ENCODE measurements at places on chromosomes 13 and 19.

DNA sequence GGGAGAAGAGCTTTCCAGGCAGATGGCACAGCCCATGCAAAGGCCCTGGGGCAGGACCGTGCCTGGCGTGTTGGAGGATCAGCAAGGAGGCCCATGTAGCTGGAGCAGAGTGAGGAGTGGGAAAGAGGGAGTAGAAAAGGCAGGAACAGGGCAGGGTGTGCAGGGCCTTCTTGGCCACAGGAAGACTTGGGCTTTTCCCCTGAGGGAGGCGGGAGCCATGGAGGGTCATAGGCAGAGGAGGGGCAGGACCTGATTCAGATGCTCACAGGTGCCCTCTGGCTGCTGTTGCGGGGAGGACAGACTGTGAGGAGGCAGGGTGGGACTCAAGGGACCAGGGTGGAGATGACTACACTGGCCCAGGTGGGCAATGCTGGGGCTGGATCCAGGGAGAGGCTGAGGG lies 13.8 kb upstream of the PTPRS start:
- no peak for DNase-seq

DNA sequence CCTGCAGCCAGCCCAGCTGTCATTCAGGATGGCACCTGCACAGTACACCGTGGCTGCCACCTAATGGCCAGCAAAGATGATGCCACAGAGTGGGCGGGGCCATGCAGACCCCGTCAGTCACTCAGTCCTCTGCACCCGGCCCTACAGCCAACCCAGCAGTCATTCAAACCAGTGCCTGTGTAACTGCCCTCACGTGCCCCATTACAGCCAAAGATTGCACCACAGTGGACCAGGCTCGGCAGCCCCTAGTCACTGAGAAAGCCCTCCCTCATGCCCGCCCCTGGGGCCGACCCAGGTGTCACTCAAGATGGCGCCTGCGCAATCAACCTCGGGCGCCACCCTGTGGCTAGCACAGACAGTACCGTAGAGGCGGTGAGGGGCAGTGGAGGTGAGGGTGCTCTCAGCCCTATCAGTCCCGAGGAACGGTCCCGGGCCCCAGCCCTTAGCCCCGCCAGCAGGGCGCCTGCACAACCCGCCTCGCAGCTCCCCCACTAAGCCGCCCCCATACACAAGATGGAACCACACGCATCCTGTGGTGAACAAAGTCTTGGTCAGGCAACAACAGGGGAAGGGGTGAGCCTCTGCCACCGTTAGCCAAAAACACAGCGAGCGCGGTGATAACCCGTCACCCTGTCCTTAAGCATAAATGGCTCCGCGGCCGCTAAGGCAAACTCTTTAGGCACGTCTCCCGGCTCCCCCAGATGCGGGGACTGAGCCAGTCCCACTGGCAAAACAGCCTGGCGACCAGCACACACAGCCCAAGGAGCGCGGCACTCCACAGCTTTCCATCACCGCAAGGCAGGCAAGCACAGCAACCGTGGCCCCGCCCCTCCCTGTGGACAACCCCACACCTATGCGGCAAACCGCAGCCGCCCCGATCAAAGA lies 2.3 kb downstream of the PEG3 start:
- no peak for DNase-seq

DNA sequence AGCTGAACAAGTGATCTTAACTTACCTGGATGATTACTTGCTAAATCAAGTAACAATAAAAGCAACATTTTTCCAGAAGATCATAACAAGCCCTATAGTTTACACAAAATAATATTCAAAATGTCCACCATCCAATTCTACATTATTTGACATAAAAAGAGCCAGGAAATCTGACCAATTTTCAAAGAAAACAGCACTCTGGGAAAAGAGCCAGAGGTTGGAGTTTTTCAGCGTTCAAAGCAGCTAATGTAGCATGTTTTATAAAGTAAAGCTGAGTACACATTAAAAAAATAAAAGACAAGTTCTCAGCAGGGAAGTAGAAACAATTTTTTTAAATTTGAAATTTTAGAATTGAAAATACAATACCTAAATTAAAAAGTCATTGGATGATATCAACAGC lies 62.6 kb downstream of the UFM1 start:
- no peak for DNase-seq

DNA sequence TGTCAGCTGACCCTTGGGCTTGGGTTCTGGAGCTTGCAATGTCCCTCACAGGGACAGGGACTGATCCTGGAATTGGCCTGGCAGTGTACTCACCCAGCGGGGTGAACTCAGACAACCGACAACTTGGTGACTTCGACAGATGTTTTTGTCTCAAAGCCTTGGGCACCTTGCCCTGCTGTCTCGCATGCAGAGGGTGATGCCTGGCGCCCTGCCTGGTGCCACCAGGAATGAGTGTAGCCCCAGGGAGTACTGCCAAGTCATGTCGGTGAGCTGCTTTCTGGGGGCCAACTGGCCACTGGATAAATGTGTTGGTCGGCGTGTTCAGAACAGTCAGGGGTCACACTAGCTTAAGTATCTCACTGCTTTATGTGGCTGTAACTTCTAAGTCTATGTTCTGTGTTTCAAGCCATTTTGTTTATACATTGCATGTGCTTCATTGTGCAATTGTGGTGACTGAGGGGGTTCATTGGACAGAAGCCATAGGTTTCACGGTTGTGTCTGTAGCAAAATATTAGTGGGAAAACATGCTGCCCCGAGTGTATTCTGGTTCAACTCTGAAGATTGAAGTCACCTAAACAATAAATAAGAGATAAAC lies 96.3 kb upstream of the TNFSF11 start:
- no peak for DNase-seq

DNA sequence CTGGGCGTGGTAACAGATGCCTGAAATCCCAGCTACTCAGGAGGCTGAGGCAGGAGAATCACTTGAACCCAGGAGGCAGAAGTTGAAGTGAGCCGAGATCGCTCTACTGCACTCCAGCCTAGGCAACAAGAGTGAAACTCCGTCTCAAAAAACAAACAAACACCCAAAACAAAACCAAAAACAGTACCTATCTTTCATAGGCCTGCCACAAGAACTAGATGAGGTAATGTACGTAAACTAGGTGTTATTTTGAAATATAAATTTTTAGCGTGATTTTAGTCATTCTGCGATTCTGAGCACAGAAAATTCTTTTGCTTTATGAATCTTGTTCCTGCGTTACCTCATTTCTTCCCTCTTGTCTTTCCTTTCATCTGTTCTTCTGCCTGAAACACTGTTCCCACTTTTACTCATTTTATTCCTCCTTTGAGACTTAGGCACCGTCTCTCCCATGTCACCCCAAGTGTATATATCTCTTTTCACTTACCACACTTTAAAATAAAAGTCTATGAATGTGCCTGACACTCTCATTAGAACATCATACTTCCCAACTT lies 238.2 kb upstream of the HTR2A start:
- no peak for DNase-seq

GRCh38 chr13:102090532-102090931 lies 311.3 kb downstream of the FGF14 start:
- no peak for DNase-seq

DNA sequence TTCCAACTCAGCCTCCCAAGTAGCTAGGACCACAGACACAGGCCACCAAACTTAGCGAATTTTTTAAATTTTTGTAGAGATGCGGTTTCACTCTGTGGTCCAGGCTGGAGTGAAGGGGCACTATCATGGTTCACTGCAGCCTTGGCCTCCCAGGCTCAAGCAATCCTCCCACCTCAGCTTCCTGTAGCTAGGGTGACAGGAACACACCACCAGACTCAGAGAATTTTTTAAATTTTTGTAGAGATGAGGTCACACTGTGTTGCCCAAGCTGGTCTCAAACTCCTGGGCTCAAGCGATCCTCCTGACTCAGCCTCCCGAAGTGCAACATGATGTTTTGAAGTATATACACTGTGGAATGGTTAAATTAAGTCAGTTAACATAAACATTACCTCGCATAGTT lies 263.6 kb downstream of the OXGR1 start:
- no peak for DNase-seq

DNA sequence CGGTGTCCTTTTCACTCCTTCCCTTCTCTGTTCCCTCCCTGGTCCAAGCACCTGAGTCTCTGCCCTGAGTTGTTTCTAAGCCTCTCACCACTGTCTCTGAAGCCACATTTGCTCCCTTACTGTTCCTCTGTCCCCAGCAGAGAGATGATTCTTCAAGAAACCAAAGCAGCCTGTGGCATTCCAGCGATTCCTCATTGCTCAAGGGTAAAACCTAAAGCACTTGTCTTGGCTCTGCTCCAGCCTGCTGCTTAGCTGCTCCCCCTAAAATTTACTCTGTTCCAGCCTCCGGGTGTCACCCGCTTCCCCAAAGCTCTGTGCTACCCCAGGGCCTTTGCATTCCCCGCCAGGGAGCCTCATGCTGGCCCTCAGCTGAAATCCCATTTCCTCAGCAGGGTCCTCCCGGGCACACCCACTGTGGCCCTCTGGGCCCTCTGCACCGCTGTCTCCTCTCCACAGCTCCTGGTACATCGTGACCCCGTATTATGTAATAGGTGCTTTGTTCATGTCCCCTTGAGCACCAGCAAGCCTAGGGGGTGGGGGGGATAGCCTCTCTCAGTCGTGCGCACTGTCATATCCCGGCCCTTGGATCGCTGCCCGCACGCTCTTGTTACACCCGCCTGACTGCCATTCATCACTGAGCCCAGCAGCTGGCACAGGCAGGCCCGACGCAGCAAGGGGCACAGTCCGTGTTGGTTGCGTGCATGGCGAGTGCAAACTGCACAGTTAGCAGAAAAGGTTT lies 15.8 kb downstream of the TECR start:
- DNase-seq: no peak

DNA sequence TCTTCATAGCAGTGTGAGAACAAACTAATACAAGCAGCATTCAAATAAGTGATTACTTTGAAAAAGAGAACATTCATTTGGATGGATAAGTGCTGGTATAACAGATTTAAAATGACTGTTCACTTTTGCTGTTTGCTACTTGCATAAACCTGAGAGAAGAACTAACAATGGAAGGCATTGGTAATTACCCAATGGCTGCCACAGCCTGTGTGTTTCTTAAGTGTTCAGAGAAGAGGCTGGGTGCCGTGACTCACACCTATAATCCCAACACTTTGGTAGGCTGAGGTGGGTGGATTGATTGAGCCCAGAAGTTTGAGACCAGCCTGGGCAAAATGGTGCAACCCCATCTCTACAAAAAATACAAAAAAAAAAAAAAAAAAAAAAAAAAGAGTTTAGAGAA lies 4.9 kb upstream of the TEX26 start:
- no peak for DNase-seq

DNA sequence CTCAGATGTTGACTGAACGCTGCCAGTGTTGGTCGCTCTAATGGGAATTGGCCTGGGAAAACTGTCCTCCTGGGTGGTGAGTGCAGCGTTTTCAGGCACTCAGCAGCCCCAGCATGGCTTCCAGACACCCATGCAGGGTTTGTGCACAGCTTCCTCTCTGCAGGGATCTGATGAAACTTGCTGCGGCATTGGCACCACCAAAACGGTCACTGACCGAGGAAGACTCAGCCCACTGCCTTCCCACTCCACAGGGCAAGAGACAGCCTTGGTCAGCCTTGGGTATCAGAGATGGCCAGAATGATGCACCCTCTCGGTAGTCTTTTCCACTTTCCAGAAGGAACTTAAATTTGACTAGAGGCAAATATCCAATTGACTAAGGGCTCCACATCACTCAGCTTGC lies 398.9 kb downstream of the IRS2 start:
- DNase-seq: no peak

- peak; percentile 99 for DNase-seq
Measured at GRCh38 chr13:110869805-110870706, 44.8 kb downstream of the ANKRD10 start.

DNA sequence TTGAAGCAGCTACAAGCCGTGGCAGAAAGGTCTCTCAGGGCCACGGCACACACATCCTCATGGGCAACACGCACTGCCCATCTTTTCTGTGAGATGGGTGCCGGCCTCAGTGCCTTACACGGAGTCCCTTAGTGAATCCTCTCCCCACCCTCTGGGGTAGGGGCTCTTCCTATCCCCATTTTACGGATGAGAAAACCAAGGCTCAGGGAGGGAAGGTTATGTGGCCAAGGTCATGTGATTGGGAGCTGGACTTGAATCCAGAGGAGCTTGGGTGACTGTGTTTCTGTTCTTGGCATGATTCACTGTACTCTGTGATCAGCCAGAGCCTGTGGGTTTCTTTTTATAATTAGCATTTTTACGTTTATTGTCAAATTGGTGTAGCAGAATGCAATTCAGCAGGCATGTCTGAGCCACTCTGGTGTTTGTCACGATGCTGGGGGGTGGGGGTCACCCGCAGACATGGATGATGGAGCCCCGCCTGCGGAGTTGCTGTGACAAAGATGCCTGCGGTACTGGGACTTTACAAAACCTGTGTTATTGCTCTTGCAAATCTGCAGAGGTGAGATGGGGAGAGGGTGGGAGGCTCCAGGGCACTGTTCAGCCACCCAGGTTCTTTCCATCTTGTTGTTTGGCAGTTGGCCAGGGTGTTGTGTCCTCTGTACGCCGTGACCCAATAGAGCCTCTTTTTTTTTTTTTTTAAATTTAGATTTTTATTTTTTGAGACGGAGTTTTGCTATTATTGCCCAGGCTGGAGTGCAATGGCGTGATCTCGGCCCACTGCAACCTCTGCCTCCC lies 4.5 kb downstream of the SCN1B start:
- DNase-seq: no peak

GRCh38 chr13:48508011-48508410 lies 24.9 kb downstream of the RCBTB2 start:
- no peak for DNase-seq

GRCh38 chr13:112767506-112768471 lies 78.0 kb downstream of the ATP11A start:
- no peak for DNase-seq

DNA sequence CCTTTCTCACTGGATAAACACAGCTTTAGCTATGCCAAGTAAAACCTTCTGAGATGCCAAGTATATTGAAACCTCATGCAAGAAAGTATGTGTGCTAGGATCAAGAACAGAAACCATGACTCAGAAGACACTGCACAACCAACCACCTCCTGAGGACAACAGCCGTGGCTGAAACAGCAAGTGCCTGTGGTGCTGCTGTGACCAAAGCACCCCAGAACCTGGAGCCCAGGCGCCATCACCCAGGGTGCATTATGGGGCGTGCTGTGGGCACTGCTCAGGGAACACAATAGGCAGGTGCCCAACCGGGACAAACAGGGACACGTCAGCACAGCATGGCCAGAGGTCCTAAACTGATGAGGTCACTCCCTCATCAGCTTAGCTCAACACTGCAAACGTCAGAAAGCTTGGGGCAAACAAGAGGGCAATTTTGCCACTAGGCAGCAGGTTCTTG lies 101.3 kb upstream of the SLC15A1 start:
- no peak for DNase-seq

GRCh38 chr19:51002542-51003311 lies 1.3 kb upstream of the KLK8 start:
- no peak for DNase-seq

All from H54 (cell line).